ENCODE measurements at places on chromosomes 1 and 21.

GRCh38 chr1:200739702-200740570 lies 1.2 kb downstream of the CAMSAP2 start:
- peak; percentile 28 for DNase-seq

DNA sequence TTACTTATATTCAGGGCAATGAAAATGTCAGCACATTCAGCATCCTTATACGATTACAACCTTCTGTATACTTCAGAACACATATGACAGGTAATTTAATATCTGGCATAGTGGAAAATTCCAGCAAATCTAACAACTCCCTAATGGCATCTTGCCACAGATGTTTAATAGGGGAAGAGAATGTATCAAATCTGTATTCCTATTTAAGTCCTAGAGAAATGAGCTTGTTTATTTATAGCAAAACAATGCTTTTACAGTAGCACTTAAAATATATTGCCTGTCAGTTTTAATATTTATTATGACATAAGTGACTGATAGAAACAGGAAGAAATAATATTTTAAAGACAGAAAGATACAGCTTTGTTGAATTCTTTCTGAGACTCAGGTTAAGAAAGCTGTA lies 1101.8 kb upstream of the B3GALT2 start:
- no peak for DNase-seq

DNA sequence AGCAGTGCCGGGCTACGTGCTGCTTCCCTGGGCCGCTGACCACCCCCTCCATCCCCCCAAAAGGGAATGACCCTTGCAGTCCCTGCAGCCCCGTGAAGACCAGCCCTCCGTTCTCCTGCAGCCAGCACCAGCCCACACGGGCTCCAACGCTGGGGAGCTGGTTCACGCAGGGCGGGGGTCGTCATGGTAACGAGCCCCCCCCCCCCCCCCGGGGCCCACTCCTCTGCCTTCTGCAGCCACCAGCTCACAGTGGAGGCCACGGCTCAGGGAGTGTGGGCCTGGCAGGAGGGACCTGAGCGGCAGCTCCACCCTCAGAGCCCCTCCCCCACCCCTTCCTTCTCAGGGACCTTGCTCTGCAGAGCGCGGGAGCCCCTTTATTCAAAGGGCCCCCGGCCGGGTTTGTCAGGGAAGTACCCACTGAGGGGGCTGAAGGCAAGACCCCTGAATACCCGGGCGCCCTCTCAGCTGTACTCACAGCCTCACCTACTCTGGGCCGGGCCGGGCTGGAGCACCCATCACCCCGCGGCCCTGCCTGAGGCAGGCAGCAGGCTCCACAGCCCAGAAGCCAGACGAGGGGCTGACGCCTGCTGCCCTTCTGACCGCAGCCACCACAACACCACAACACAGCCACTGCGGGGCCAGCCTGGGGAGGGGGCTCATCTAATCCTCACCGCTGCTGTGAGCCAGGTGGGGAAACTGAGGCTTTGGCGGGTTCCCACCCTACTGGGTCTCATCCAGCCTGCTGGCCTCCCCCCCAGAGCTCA lies 12.6 kb downstream of the MEGF6 start:
- no peak for DNase-seq

- no peak for DNase-seq
These were observed 47.6 kb downstream of the SLX9 start for GRCh38 chr21:44987301-44987885.

DNA sequence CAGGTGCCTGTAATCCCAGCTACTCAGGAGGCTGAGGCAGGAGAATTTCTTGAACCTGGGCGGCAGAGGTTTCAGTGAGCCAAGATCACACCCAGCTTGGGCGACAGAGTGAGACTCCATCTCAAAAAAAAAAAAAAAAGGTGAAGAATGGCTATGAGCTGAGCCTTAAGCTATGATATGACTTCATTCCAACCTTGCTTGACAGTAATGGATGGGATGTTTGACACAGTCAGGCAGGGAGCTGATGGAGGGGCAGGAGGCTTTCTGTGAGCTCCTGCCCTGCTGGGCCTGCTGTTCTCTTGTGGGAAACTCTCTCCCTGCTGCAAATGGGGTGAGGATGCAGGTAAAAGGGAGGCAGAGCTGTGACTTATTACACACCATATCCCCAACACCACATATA lies 27.6 kb downstream of the NCF2 start:
- no peak for DNase-seq

GRCh38 chr1:174693085-174693484 lies 245.3 kb downstream of the GPR52 start:
- DNase-seq = no peak

- no peak for DNase-seq
These were observed 8.2 kb downstream of the LSS start for GRCh38 chr21:46220275-46220810.

GRCh38 chr1:30120245-30121000 lies 603.0 kb downstream of the MATN1 start:
- no peak for DNase-seq

GRCh38 chr1:208988811-208989222 lies 594.7 kb upstream of the CAMK1G start:
- no peak for DNase-seq

Data from A549 (cell line).